ENCODE measurements at places on chromosomes 2 and 18.

- ATAC-seq: no peak
Measured at GRCh38 chr2:140604788-140605187, 1526.0 kb downstream of the LRP1B start.

GRCh38 chr18:38884050-38884449, 1318.5 kb upstream of the CELF4 start:
- no peak for ATAC-seq

DNA sequence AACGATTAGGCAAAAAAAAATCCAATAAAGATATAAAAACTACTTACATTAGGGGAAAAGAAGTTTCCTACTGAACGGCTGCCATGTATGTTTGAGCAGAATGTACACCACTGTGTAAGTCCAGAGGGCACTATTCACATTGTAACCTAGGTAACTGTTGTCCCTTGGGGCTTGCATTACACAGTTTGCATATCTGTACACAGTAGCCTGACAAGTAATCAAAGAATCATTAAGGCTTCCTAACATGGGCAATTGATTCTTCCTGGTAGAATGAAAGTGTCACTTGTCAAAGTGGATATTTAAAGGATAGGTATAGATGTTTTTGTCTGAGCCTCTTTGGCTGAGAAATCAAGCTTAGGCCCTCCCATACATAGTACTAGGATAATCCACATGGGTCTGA, 39.1 kb downstream of the PLEK start:
- ATAC-seq: no peak

DNA sequence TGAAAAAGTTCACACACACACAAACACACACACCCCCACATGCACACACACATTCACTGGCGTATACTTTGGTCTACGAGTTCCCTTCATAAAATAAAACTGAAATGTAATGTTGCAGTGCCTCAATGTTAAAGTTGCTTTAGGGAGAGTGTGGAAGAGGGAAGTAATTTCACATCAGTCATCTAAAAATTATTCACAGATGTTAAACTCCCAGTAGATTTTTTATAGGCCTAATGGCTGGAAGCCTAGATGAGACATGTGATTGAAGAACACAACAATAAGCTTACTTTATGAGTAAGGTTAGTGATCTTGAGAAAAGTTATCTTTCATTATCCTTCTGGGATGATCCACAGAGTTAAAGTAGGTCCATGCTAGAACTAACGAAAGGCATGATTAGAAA, 506.7 kb upstream of the CNTNAP5 start:
- ATAC-seq: no peak

- ATAC-seq: no peak
Measured at GRCh38 chr2:109217362-109218086, 88.5 kb downstream of the SH3RF3 start.

GRCh38 chr18:74832381-74832780, 234.7 kb downstream of the ZNF407 start:
- no peak for ATAC-seq

DNA sequence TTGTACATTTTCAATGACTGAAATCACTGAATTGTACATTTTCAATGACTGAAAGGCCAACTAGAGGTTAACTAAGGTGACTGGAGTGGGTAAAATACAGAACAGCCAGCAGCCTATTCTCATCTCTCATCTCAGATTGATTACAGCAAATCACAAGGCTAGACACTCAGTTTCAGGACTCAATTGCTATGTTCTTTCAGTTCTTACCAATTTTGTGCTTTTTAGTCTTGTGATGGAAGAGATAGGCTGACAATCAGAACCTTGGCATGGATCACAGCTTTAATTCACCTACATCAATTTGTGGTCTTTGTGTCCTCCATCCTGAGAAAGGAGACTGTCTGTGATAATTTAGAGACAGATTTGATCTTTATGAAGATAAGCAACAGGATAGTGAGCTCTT, 124.7 kb downstream of the GULP1 start:
- ATAC-seq: peak; percentile 74

- no peak for ATAC-seq
Measured at GRCh38 chr2:98921062-98921461, 15.0 kb downstream of the CRACDL start.

DNA sequence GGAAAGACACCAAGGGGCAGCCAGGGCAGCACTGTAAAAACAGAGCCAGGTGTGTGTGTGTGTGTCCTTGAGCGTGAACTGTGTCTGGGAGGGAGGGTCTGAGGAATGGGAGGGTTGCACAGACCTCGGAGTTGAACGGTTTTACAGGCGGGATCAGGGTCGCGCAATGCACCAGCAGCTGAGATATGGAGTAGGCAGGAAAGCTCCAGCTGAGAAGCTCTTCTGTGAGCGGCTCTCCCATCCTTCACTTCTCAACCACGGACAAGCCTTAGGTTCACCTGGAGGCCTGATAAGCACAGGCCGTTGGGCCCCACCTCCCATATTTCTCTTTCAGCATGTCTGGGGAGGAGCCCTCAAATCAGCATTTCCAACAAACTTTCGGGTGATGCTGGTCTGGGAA, 12.1 kb downstream of the SERTAD2 start:
- ATAC-seq: no peak

- no peak for ATAC-seq
Measured at GRCh38 chr2:200456567-200456966, 53.3 kb downstream of the KCTD18 start.

DNA sequence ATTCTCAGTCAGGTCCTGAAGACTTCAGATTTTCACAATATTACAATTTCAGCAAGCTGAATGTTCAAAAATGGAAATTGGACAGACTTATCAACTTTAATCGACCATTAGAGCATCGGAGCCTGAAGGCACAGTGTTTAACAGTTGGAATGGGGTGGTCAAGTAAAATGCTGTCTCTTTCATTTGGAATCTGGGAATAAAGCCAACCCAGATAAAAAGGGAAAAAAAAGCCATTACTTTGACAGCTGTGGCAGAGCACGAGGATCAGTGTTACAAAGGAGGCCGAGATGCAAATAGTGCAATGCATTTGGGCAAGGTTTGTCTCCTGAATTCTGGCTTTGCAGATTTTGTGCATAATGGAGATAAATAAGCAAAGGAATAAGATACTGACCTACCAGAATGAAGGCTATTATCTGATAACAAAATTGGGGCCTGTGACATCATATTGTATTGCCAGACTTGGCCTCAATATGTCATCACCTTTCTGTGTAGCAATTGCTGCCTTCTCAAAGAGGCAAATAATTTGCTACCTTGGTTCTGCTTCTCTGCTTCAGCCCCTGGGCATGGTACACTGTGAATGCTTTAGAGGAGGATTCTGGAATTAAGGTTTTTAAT, 277.5 kb upstream of the KLHL29 start:
- peak; percentile 37 for ATAC-seq

DNA sequence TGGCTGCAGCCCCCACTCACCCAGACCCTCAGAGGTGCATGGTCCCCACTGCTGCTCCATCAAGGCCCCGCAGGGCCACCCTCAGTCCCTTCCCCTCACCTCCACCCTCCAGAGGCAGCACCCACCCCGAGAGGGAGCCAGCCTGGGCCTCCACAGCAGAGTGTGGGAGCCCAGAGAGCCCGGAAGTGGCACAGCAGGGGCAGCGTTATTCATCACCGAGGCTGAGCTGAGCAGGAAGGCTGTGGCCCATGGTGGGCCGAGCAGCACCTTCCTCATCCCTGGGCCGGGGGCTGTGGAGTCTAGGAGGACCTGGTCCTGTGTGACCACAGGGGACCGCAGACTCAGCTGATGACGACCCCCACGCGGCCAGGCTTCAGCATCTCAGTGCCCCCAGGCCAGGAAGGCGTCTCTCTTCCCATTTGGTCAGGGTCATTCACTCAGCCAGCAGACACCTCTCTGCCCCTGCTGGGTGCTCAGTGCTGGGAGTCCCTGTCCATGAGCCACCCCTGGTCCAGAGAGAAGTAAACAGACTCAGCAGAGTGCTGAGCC, 258.1 kb downstream of the ATAD2B start:
- ATAC-seq: no peak

GRCh38 chr2:207513551-207514257, 16.1 kb upstream of the CREB1 start:
- ATAC-seq: peak; percentile 94

DNA sequence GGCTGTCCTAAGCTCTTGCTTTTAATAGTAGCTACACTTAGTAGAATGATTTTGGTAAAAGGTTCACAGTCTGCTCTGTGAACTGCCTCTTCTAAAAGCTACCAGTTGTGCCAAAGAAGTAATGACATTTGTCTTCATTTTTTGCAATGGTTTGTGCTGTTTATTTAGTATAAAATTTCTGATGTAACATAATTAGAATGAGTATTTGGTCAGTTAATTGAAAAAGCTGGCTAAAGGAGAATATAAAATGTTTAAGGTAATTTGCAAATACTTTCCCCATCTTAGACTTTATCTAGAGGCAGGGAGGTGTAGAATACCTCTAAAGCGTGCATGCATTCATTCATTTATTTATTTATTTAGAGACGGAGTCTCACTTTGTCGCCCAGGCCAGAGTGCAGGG, 71.3 kb downstream of the PHLPP1 start:
- ATAC-seq: no peak

DNA sequence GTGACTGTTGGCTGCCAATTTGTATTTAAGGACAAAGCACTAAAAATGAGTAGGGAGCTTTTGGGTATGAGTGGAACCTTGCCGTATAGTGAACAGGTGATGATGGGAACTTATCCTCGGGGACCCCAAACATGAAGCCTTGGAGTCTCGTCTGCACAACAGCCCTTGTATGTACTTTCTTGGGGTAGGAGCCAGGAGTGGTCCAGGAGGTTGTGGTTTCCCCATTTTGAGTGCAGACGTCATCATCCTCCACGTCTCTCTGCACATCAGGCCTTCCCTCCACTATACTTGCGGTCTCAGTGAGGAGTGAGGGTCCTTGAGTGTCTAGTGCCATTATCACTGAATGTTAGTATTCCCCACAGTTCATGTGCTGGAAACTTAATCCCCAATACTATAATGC, 101.5 kb upstream of the HS6ST1 start:
- ATAC-seq: no peak

DNA sequence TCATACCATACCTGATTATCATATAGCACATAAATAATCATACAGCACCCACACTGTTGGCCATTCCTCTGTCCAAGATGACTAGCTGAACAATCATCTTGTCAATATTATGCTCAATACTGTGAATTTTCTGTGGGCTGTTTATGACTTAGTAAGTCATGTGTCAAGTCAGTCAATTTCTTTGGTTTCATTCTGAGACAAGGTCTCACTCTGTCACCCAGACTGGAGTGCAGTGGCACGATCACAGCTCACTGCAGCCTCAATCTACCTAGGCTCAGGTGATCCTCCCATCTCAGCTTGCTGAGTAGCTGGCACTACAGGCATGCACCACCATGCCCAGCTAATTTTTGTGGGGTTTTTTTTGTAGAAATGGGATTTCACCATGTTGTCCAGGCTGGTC, 5.7 kb downstream of the MCM6 start:
- no peak for ATAC-seq

DNA sequence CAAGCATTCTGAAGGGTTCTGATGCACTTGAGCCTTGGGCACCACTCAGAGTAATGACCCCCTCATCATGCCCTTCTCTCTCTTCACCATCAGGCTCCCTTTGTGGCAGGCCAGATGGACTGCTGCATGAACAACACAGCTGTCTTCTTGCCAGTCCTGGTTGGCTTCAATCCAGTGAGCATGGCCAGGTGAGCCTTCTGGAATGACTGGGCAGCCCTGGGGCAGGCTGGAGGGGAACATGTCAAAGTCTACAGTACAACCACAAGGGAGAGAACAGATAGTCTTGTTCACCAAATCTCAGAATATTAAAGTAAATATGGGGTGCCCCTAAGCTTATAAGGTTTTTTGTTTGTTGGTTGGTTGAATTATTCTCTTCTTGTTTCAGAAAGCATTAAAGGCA, 4.4 kb downstream of the GCKR start:
- ATAC-seq: no peak

DNA sequence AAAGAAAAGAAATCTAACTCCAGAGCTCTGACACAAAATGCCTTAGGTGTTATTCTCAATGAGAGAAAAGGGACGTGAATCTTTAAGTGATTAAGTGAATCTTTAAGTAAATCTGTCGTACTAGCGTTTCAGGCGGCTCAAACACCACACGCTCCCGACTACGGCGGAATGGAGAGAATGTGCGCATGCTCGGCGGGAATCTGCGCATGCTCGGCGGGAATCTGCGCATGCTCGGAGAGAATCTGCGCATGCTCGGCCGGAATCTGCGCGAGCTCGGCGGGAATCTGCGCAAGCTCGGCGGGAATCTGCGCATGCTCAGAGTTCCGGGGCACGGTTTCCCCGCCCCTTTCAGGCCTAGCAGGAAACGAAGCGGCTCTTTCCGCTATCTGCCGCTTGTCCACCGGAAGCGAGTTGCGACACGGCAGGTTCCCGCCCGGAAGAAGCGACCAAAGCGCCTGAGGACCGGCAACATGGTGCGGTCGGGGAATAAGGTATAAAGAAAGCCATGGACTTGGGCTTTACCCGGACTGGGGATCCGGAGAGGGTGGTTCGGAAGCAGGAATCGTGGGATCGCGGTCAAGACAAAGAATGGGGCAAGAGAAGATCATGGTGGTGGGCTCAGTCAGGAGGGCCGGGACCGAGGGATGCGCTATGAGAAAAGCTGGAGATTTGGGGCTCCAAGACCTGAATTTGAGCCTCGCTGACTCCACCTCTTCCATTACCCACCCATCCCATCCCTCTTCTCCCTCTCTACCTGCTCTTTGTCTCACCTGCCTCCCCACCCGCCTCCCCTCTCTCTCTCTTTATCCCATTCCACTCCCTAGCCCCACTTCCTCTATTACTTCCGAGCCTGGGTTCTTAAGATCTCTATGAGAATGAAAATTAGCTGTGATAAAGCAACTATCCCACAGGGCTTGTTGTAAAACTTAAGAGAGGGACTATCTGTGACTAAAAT, at the start of gene XRCC5:
Gene XRCC5, plus strand, starts transcription at position 382 of the 955 bp plus-strand sequence. Its CDS starts 89 bp downstream, at position 471.
- peak; percentile 84 for ATAC-seq

DNA sequence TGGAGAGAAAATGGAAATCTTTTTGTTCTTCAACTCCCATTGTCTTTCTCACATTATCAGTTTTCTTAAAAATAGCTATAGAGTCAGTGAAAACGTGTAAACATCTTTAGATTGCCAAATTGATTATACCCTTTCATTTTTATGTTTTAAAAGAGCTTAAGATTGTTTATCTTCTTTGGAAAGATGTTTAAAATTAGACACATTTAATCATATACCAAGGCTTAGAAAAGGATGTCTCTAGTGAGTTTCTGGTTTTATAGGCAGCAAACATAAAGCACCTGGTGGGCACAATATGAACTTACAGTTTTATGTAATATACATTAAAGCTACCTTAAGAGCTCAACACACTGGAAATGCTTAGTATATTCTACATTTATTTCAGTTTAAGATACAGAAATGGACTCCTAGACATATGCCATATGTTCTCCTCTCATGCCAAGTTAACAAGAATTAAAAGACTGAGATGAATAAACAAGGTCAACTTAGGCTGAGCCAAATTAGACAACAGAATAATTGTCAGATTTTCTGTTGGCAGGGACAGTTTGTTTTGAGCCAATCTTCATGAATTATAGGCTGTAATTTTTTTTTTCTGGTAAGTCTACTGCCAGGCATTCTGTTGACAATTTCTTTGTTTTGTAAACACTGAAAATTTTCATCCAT, 112.7 kb downstream of the OTX1 start:
- ATAC-seq: no peak

GRCh38 chr2:227815066-227815465, 1.4 kb downstream of the CCL20 start:
- ATAC-seq: no peak

GRCh38 chr18:76553715-76554546, 58.9 kb upstream of the ZNF516 start:
- no peak for ATAC-seq

All from SK-N-SH treated with all-trans-retinoic acid at 6 μM for 48 hours (cell line).